ENCODE measurements at places on chromosomes 4 and X. TPM values are rescaled to one million over a fixed set of nuclear protein-coding genes. Genes with fewer than 3 reads are reported as not detected.

LDB2 gene
- total RNA-seq: not detected

NXF2 gene
- total RNA-seq: not detected

DNA sequence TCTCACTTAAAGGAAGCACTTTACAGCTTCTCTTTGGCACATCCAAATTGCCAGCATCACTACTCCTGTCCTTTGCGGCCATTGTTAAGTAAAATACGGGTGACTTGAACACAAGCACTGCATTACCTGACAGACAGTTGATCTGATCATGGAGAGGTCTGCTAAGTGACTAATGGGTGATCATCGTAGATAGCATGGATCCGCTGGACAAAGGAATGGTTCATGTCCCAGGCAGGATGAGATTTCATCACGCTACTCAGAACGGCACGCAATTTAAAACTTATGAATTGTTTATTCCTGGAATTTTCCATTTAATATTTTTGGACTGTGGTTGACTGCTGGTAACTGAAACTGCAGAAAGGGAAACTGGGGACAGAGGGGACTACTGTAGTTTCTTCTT lies 94.1 kb downstream of the NEUROG2 start:
- H3K4me3 ChIP-seq: no peak overlapping the region
- no peaks in the 10 kb centered on the region for H3K27me3 ChIP-seq
- no peaks in the 10 kb centered on the region for H3K4me1 ChIP-seq
- no peak for DNase-seq

MAGT1 gene
- total RNA-seq: 51.4 TPM

- no peak overlapping the region for H3K27ac ChIP-seq
- H3K36me3 ChIP-seq: peaks cover 33% of the 10 kb centered on the region
- H3K4me3 ChIP-seq: no peak overlapping the region
- H3K4me1 ChIP-seq: peaks cover 25% of the 10 kb centered on the region
Measured at GRCh38 chrX:55007656-55008055, 7.5 kb downstream of the APEX2 start.

- no peaks in the 10 kb centered on the region for H3K4me1 ChIP-seq
- H3K27ac ChIP-seq: no peak overlapping the region
- no peak for DNase-seq
- no peaks in the 10 kb centered on the region for H3K36me3 ChIP-seq
- H3K4me3 ChIP-seq: no peak overlapping the region
Measured at GRCh38 chr4:137956256-137956655, 285.9 kb downstream of the SLC7A11 start.

GRCh38 chrX:106976416-106976815 lies 23.6 kb downstream of the MORC4 start:
- H3K4me3 ChIP-seq: no peak overlapping the region
- no peak for DNase-seq
- no peak overlapping the region for H3K27ac ChIP-seq
- peaks cover 2% of the 10 kb centered on the region for H3K36me3 ChIP-seq

DNA sequence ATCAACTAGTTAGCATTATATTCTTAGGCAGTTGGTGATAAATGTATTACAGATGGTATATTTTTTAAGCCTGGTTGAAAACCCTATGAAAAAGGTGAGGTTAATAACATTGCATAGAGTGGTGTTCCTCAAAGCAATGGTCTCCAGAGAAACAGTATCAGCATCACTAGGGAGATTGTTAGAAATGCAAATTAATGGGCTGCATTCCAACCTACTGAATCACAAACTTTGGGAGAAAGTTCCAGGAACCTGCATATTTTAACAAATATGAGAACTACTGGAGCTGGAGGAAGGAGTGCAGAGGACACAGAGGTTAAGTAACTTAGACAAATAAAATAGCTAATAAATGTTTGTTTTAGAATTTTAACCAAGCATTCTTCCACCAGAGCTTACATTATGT lies 166.9 kb upstream of the PCDH10 start:
- no peak overlapping the region for H3K27ac ChIP-seq
- H3K4me3 ChIP-seq: no peak overlapping the region
- H3K4me1 ChIP-seq: no peaks in the 10 kb centered on the region
- no peak for DNase-seq
- H3K36me3 ChIP-seq: no peaks in the 10 kb centered on the region

GRCh38 chrX:102085706-102086105 lies 39.8 kb upstream of the TCEAL2 start:
- no peaks in the 10 kb centered on the region for H3K36me3 ChIP-seq
- H3K27ac ChIP-seq: no peak overlapping the region
- DNase-seq: peak; percentile 5
- peaks cover 3% of the 10 kb centered on the region for H3K27me3 ChIP-seq
- no peaks in the 10 kb centered on the region for H3K4me1 ChIP-seq
- H3K4me3 ChIP-seq: no peak overlapping the region

DNA sequence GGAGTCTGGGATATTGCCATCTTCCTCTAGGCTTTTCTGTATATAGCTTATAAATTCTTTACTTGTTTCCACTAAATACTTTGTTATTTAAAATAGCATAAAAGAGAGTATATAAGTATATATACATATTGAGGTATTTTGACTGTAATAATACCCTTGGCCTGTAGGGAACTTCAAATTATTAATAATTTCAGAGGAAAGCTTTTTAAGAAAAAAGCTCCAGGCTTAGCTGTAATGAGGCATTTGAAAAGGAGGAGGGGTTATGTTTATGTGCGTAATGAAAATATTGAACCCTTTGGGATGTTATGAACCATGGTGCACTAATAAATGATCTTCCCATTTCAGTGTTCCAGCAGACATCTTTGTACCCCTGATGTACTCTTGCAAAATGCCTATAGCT lies 578.1 kb downstream of the RPA4 start:
- no peaks in the 10 kb centered on the region for H3K4me1 ChIP-seq
- H3K27ac ChIP-seq: no peak overlapping the region
- DNase-seq: no peak
- H3K36me3 ChIP-seq: no peaks in the 10 kb centered on the region
- no peak overlapping the region for H3K4me3 ChIP-seq

DNA sequence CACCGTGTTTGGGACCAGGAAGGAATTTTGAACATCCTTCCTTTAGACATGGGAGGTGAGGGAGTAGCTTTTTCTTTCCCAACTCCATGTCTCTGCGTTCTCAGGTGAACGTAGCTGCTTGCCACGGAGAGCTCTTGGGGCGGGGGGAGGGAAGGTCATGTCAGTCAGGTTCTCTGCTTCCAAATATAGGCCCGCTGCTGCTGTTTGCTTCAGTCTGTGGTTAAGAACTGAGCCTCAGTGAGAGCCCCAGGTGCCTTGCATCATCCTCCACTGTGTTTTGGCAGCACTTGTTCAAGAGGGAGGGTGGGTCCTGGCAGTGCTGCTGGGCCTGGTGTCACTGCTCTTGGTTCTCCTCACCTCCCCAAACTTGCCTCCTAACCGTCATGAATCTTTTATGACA lies 46.5 kb downstream of the HADH start:
- peak; percentile 87 for DNase-seq
- H3K27me3 ChIP-seq: no peaks in the 10 kb centered on the region
- H3K27ac ChIP-seq: peak overlapping the region; percentile 93
- H3K4me3 ChIP-seq: peak overlapping the region; percentile 42
- peaks cover 50% of the 10 kb centered on the region for H3K36me3 ChIP-seq

DNA sequence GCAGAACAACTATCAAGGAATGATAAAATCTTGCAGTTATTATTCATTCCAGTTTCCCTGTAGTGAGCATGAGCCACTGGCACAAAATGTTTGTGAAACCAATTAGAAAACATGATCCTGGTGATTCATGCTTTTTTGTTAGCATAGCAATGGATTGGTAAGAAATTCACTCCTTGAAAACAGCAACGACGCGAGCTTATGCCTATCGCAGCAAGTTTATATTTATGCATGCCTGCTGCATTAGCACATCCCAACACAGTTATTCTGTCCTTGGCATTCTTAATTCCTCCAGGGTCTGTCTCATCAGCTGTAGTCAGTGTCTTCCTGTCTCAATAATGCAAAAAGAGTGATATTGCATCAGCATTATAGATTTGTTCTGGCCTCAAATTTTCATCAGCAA lies 975.9 kb downstream of the STIM2 start:
- no peak overlapping the region for H3K4me3 ChIP-seq
- no peaks in the 10 kb centered on the region for H3K4me1 ChIP-seq
- no peak for DNase-seq
- no peaks in the 10 kb centered on the region for H3K36me3 ChIP-seq
- H3K27me3 ChIP-seq: no peaks in the 10 kb centered on the region

GRCh38 chrX:54825716-54826438 lies 18.3 kb downstream of the MAGED2 start:
- H3K27ac ChIP-seq: no peak overlapping the region
- no peak for DNase-seq
- H3K36me3 ChIP-seq: no peaks in the 10 kb centered on the region
- no peak overlapping the region for H3K4me3 ChIP-seq

DNA sequence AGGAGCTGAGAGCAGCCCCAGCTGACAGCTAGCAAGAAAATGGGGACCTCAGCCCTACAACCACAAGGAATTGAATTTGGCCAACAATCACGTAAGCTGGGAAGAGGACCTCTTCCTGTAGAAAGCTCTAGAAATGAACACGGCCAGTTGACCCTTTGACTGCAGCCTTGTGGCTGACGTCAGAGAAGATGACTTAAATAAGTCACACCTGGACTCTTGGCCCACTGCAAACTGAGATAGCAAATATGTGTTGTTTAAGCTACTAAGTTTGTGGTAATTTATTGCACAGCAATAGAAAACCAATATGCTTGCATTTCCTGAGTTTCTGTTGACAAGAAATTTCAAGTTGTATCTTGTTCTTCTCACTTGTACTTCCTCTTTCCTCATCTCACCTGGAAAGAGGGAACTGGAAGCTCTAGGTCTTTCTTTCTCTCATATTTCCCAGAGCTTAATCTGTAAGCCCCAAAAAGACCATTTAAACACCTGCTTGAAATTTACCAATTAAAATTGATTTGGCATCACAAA lies 18.8 kb downstream of the PRKG2 start:
- DNase-seq: no peak
- no peak overlapping the region for H3K4me3 ChIP-seq
- no peaks in the 10 kb centered on the region for H3K36me3 ChIP-seq
- H3K27ac ChIP-seq: no peak overlapping the region
- H3K27me3 ChIP-seq: peaks cover 2% of the 10 kb centered on the region
- H3K4me1 ChIP-seq: no peaks in the 10 kb centered on the region

DNA sequence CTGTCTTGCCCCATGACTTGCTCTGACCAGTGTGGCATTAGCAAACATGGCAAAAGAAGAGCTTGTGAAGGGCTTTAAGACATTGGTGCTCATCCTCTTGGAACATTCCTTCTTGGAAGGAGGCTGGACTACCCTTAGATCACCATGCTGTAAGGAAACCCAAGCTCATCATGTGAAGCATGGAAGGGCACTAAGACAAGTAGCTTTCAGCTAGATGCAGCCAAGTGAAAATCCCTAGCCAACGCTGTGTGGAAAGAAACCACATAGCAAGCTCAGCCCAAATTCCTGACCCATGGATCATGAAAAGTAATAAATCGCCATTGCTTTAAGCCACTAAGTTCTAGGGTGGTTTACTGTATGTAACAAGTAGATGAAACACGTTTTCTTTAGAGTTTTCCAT lies 12.4 kb upstream of the PACRGL start:
- H3K36me3 ChIP-seq: no peaks in the 10 kb centered on the region
- no peaks in the 10 kb centered on the region for H3K4me1 ChIP-seq
- H3K27me3 ChIP-seq: peaks cover 12% of the 10 kb centered on the region
- no peak overlapping the region for H3K27ac ChIP-seq
- no peak overlapping the region for H3K4me3 ChIP-seq

GRCh38 chrX:133033010-133033409 lies 63.9 kb downstream of the USP26 start:
- no peaks in the 10 kb centered on the region for H3K4me1 ChIP-seq
- DNase-seq: no peak
- no peaks in the 10 kb centered on the region for H3K36me3 ChIP-seq
- no peak overlapping the region for H3K27ac ChIP-seq

GRCh38 chr4:53484911-53485657 lies 106.2 kb downstream of the LNX1 start:
- H3K27me3 ChIP-seq: peaks cover 39% of the 10 kb centered on the region
- H3K4me3 ChIP-seq: no peak overlapping the region
- no peak for DNase-seq

- no peaks in the 10 kb centered on the region for H3K4me1 ChIP-seq
- H3K27me3 ChIP-seq: no peaks in the 10 kb centered on the region
- no peaks in the 10 kb centered on the region for H3K36me3 ChIP-seq
- H3K27ac ChIP-seq: no peak overlapping the region
- no peak for DNase-seq
- no peak overlapping the region for H3K4me3 ChIP-seq
Measured at GRCh38 chrX:42219231-42219630, 295.9 kb upstream of the CASK start.

DNA sequence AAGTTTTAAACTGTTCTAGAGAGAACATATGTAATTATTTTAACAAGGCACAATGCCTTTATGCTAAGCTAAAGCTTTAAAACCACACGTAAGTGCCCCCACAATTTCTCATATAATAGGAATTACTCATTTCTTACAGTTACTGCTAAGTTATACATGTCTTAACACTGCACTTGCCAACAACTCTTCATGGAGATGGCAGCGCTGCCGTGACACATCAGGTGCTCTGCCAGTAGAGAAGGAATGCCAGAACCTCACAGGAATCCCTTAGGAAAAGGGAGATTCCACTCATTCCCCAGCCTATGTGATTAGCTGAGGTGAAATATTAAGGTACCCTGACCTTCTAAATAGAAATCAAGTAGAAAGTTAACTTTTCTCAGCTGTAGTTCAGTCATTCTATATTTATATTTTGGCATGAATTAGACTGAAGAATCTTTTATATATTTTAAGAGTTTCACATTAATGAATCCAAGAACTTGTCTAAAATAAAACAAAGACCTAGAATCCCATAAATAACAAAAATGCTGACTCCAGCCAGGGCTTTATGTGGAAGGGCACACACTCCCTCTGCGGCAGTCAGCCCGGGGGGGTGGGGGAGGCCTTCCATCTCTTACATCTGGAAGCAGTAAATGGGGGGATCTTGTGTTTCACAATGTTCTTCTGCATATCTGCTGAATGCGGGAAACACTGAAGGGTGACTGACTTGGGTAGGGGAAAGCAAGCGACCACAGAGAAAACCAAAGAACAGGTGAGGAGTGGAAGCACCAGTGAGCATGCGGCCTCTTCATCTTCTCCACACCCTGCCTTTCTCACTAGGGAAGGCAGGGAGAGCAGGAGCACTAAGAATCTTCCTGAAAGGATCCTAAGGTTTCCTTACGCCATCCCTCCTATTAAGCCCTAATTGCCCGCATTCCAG lies 23.7 kb downstream of the ACSL1 start:
- no peaks in the 10 kb centered on the region for H3K27me3 ChIP-seq
- no peak for DNase-seq
- peaks cover 15% of the 10 kb centered on the region for H3K4me1 ChIP-seq
- no peak overlapping the region for H3K4me3 ChIP-seq
- peaks cover 8% of the 10 kb centered on the region for H3K36me3 ChIP-seq
- H3K27ac ChIP-seq: no peak overlapping the region
